GM23248 (cell line): ENCODE measurements at places on chromosomes 7 and 10. TPM values are rescaled to one million over a fixed set of nuclear protein-coding genes. Genes with fewer than 3 reads are reported as not detected.

Gene FGL2
- 3.8 and 4.8 TPM in 2 replicates for total RNA-seq

DNA sequence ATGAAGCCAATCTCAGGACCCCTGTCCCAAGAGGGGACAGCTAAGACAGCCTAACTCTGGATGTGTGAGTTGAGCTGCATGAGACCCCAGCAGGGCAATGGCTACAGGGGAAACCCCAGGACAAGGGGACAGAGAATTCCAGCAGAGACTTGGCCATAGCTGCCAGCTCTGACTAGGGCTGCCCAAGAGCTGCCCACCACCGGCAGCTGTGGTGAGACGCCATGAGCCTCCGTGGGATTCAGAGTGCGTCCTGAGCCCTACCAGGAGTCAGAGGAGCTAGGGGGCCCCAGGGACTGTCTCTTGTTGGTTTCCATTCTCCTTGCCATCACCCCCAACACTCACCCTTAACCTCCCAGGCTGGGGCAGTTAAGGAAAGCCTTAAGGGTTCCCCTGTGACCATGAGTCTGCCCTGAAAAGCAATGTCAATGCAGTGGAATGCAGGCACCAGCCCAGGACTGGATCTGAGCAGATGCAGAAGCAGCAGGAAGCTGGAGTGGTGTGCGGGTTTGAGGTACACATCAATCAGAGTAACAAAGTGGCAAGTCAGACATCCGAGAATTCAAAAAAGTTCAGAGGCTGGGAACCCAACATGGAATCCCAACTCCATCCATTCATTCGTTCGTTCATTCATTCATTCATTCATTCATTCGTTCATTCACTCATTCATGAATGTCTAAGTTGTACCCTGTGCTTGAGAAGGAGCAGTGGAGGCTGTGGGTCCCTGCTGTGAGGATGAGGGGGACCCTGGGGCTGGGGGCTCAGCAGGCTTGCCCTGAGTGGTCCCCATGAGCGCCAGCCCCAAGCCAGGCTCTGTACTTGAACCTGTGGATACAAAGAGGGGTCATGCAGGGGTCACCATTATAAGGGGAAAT is 52.9 kb downstream of the C10orf120 start:
- H3K27me3 ChIP-seq, result peaks cover 8% of the 10 kb centered on the region
- no peak overlapping the region for H3K27ac ChIP-seq
- H3K4me3 ChIP-seq, result no peak overlapping the region
- H3K4me1 ChIP-seq, result no peaks in the 10 kb centered on the region

Gene GPR26
- not detected in 2 replicates for total RNA-seq

DNA sequence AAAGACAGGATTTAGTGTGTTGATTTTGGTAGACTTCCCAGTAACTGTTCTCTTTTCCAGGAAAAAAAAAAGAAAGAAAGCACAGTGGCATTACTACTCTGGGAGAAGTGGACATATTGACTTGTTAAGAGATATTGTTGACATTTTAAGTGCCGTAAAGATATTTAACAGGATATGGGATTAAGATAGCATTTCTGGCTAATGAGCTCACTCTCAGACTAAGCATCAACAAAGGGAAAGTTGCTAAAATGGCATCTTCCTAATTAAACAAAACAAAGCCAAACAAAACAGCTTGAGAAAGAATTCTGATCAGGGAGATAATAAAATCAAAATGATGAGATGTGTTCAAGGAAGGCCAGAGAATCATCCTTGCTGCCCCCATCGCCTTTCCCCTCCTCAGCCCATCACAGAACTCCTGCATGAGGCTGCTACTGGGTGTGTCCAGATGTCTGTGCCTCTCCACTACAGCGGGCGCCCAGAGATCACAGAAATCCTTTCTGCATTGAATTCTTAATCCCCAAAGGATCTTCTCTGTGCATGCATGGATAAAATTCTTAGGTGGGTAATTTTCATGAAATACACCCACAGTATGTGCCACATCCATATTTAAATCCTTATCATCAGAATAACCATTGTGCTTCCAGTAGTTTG is 270.5 kb downstream of the POU6F2 start:
- no peak overlapping the region for H3K27ac ChIP-seq
- no peaks in the 10 kb centered on the region for H3K36me3 ChIP-seq
- H3K27me3 ChIP-seq, result peaks cover 9% of the 10 kb centered on the region
- no peak for DNase-seq

Gene GET4
- total RNA-seq, result 16.7 and 26.8 TPM in 2 replicates

Gene KDM7A
- total RNA-seq, result 6.7 and 7.8 TPM in 2 replicates
